ENCODE measurements at places on chromosomes 7 and 10. TPM values are rescaled to one million over a fixed set of nuclear protein-coding genes. Genes with fewer than 3 reads are reported as not detected.

HTRA1 gene
- polyA plus RNA-seq, result 158 TPM

COBL gene
- polyA plus RNA-seq, result 24.9 TPM

AKR1C4 gene
- polyA plus RNA-seq, result not detected

KAZALD1 gene
- polyA plus RNA-seq, result 8.2 TPM

EN2 gene
- polyA plus RNA-seq, result 0.03 TPM

IL15RA gene
- 1.8 TPM for polyA plus RNA-seq
